ENCODE measurements at places on chromosomes 6 and 20.

DNA sequence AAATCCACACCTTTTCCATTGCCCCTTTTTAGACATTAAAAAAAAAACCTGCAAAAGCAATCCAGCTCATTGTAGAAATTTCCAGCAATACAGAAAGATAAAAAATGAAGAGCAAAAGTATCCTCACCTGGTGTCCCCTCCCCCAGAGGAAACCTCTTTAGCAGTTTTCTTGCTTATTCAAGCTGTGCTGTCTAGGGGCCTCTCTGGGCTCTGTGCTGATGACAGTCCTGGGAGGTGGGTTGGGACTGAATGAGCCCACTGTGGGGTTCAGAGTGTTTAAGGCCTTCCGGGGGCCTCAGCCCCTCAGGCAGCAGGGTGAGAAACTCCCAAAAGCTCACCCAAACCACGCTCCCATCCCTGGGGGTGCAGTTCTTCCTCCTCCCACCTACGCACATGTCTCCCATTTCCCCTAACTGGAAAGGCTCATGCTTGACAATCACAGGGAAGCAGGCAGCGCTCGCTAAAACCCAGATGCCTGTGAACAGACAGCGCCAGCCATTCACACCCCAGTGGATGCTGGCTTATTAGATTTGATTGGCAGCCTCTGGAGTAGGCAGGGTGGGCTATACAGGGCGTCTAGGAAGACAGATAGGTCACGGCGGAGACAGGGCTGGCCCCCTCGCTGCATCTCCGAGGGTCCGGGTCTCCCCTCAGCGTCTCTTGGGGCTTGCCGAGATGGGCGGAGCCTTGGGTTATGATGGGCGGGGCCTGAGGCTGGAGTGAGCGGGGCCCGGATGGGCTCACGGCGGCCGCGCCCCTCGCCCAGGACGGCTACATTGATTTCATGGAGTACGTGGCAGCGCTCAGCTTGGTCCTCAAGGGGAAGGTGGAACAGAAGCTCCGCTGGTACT is 4.6 kb downstream of the GUCA1A start:
- no peak for DNase-seq

GRCh38 chr6:105744815-105745214 is 341.3 kb upstream of the PRDM1 start:
- DNase-seq: no peak

GRCh38 chr6:5930143-5930770 is 76.5 kb downstream of the NRN1 start:
- DNase-seq: peak; percentile 7

- peak; percentile 28 for DNase-seq
Observed at GRCh38 chr6:106628658-106629102, 618 bp downstream of the RTN4IP1 start.

DNA sequence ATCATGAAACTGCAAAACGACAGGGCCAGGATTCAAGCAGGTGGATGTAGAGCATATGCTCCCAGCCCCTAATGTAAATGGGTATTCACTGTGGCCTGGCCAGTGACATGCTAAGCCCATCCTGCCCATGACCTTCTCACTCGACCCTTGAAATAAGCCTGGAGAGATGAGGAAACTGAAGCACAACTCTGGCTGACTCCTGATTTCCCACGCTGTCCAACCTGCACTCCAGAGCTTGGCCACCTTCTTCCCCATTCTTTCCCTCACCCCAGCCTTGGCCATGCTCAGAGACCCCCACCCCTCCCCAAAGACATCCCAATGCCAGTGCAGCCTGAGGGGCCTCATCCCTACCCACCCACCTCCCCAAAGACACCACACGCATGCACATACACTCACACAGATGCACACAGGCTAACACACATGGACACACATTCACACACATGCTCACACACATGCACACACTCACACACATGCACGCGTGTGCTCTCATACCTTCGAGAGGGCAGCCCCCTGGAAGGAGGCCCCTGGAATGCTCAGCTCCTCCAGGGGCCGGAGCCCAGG is 12.4 kb downstream of the TFEB start:
- no peak for DNase-seq

GRCh38 chr6:166307082-166308032 is 835 bp downstream of the PRR18 start:
- no peak for DNase-seq

DNA sequence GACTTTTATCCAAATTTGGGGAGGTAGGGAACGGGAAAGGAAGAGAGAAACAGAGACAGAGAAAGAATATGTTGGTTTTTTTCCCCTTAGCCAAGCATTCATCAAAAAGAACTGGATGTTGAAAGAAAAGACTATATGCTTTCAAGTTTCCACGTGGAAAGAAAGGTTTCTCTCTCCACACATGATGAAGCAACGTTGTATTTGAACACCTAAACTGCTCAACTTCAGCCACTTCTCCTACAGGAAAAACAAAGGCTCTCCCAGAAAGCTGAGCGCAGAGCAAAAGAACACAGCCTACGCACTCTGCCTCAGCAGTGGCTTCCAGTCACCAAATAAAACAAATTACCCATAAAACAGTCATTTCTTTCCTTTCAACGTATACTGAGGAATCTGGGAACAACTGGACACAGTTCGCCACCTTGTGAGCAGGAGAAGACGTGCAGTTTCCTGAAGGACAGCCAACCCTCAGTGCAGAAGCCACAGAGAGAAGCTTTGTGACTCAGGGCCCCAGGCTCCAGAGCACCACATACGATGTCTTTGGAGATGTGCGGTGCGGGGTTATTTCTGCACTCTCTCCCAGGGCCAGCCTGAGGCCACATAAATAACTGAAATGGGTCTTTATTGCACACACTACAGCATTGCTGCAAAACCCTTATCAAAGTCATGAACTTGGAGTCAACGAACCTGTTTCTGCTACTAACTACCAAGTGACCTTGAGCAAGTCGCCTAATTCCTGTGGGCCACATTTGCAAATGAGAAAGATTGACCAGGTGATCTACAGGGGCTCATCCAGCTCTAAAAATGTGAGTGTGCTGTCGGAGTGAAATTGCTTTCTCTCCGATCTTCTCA is 10.1 kb downstream of the IL17F start:
- DNase-seq: peak; percentile 77

- no peak for DNase-seq
Observed at GRCh38 chr20:60727425-60727824, 524.6 kb upstream of the CDH4 start.

GRCh38 chr6:16232086-16232485 is 6.3 kb upstream of the GMPR start:
- DNase-seq: no peak

DNA sequence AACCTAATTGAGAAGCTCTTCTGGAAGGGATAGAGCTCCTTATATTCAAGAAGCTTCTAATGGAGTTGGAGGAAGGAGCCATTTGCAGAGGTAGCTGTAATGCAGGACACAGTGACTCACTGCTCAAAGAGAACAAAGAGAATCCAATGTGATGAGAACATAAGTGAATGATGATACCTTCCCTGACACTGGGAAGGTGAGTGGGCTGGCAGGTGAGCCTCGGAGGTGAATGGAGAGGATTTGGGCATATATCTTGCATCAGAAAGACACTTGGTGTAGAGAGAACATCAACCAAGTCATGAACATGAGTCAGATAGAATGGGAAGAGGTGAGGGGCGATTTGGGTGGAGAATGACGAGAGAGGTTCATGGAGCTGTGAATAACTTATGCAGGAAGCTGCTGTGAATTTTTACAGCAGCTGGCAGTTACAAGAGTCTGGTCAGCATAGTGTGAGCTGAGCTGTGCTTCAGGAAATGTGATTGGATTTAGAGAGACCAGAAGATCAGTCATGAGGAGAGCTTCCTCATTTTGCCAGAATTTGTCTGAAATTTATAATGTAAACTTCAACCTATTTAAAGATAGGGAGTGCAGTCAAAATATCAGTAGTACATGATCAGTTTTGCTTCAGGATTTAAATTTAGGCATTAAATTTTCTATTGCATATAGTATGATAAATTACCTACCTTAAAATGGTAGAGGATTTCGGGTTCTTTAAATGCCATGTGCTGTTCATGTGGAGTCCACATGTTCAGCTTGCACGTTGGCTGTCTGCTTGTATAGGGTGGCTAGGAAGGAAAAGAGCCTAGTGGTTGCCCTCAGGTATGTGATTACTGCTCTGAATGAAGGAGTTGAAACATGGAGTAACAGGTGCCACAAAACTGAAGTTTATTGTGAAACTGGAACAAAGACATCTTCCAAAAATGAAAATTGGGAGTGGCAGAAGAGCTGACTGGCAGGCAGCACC is 59.2 kb upstream of the KIF25 start:
- peak; percentile 60 for DNase-seq

DNA sequence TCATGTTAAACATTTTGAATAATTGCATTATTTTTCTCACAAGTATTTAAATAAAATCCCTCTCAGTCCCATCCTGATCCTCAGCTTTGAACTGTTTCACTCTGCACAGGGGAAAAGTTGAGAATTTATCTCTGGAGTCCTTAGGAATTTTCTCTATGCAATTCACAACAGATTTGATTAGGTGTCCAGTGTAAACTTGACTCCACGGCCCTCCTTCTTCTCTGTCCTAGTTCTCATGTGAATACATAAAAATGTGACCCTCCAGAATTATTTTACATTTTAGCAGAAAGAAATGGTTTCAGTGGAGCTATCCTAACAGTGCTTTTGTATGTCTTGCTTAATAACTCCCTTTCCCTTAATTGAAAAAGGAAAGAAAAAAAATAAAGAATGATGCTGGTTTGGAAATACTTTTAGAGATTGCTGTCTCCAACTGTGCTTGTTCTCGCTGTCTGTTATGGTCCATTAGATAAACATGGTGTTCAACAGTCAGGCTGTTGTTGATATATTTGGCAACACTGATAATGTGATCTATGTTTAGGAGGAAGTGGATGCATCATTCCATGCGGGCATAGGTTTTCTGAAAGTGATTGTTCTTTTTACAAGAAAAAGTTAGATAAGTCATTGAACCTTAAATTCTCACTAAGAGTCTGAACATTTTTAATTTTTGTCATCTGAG is 599.4 kb upstream of the CITED2 start:
- peak; percentile 75 for DNase-seq

- no peak for DNase-seq
Observed at GRCh38 chr20:9301129-9302090, 213.0 kb upstream of the LAMP5 start.

DNA sequence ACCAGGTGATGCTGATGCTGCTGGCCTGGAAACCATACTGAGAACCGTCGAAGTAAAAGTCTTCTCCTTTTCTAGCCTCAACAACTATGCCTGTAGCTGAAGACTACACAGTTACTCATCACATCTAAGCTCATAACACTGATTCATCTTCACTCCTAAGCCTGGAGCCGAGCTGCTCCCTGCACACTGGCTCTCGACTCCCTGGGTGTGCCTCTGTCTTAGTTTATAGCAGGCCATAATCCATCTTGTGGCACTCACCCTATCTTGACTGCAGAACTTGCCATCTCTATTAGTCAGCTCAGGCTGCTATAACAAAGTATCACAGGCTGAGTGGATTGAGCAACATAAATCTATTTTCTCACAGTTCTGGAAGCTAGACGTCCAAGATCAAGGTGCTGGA is 191.0 kb downstream of the UNC5CL start:
- DNase-seq: no peak

DNA sequence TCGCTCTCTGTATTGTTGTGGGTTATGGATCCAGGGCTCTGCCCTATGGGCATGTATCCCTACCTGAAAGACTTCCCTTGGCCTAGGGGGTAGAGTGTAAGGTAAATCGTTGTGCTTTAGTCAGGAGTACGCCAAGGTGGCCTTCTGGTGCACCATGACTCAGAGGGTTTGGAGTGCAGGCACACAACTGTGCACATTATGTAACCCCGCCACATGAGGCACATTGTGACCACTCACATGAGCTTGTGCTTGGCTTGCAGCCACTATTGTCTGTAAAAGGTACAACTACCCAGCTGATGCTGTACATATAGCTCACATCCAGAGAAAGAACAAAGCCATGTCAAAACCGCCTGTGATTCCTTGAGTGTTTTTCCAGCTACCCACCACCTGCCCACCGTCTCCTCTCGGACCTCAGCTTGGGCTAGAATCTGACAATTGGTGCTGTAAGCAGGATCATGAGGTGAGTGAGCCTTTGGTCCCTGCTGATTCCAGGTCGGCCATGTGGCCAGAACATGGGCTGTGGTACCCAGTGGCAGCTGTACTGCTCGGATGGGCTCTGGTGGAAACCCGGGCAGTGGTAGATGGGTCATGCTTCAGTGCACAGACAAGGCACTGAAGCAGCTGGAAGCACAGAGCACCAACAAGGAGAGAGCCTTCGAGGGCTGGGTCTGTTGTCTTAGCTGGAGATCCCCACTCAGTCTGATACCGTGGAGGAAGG is 33.8 kb downstream of the HDDC2 start:
- peak; percentile 8 for DNase-seq

GRCh38 chr6:148035806-148036390 is 306.7 kb upstream of the SASH1 start:
- no peak for DNase-seq

DNA sequence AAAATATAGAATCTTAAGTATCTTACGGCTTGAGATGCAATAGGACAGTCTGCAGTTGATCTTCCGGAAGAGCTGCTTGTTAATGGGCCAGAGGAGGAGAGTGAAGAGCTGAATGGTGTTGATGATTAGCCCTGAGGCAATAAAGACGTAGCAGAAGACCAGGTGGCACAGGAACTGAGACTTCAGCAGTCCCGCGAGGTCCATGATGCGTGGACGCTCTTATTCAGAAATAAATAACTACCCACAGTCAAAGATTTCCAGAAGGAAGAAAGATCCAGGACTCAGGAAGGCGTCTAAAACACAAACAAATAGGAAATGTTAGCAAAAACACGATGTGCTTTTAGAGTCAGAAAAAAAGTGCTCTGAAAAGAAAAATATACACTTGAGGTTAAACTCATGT is 41.9 kb downstream of the AGPAT4 start:
- no peak for DNase-seq

GRCh38 chr20:47857569-47858464 is 72.5 kb upstream of the SULF2 start:
- no peak for DNase-seq

DNA sequence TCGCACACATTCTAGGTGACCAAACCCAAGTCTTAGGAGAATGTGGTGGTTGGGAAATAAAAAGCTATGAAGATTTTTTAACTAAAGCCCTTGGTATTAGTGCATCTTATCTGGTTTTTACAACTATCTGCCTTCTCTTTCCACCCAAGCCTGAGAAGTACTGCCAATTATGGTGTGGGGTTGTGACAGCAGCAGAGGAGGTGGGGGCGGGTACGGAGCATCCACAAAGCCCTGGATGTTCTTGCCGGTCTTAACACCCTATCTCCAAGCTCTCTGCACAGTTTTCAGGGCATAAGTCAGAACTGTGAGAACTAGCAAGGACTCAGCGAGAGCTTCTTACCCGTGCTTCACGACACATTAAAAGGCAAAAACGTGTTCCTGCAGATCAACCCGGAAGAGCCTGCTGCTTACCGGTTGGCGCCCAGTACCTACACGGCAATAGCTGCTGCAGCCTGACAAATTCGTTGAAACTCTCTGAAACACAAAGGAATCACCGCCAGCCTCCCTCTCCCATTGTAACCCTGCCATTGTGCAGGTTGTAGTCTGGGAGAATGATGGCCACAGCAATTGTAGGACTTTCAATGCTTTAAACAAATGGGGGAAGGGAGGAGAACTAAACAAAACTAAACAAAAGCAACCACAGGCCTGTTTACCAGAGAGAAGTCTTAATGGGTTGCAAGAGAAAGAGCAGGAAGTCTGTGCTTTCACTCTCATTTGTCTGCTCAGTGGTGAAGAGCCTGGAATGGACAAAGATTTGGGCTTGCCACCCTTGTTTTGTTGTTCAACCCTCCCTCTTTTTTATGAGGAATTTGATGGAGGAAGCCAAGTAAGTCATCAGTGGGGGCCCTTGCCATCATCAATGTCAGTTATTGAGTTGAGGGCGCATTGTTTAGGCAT is 461.0 kb upstream of the JARID2 start:
- DNase-seq: no peak
